T-helper 2 cell (primary cell): ENCODE measurements at places on chromosomes 2 and 18.
A peak's percentile ranks its signal among the peaks of the same experiment; 100 is the strongest.

- DNase-seq: no peak
Observed at GRCh38 chr2:62845256-62845655, 139.7 kb downstream of the EHBP1 start.

DNA sequence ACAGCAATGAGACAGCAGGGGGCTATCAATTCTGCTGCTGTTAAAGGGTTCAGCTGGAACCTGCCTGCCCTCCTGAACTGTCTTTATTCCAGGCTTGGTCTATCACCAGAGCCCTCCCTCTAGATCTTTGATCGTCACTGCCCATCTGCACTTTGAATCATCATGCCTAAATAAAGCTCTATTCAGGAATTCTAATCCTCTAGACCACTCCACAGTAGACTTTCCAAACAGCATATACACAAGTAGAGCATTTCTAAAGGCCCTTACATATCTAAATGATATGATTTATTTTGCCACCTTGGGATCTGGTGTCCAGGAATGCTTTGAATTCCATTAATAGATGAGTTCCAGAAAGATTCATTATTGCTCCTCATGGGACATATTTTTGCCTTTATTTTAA, 542.1 kb upstream of the SYT4 start:
- no peak for DNase-seq

GRCh38 chr2:2291500-2292260, 39.4 kb downstream of the MYT1L start:
- no peak for DNase-seq

- DNase-seq: no peak
Observed at GRCh38 chr2:240732911-240733622, 41.4 kb downstream of the AQP12A start.

- DNase-seq: no peak
Observed at GRCh38 chr2:80942766-80943165, 638.2 kb upstream of the LRRTM1 start.

DNA sequence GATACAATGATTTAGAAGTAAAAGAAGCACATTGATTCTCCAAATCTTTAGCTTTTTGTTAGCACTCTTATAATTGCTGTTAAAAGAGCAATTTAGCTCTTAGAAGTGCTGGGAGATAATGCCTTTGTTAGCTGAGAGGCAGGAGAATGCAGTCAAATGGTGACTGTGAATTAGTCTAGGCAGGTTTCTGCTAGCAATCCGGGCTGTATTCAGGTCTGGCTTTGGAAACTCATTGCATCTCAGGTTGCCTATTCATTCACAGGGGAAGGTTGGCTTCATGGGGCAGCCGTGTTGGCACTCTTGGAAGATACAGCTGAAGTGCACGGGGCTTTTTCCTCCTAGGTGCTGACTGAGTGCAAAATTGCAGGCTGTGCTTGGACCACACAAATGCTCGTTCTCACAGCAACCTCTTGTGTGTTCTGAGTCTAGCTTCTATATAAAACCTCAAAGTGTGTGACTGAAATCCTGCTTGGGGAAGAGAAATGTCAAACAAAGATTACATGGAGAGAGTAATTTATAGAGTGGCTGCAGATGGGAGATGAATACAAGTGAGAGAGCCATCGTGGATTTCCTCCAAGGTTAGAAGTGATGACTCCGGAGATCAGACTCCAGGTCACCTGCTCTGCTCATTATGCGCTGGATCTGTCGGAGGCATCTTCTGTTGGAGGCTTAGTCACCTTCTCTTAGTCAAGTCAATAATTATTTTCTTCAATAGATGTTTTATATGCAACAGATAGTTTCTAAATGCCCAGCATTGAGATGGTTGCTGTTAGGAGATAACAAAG, 167.8 kb downstream of the PMAIP1 start:
- no peak for DNase-seq

GRCh38 chr2:23200068-23200786, 184.8 kb upstream of the KLHL29 start:
- no peak for DNase-seq

GRCh38 chr2:98550165-98550564, 58.1 kb downstream of the COA5 start:
- DNase-seq: no peak

- DNase-seq: no peak
Observed at GRCh38 chr2:232388324-232388891, 9.9 kb downstream of the ALPP start.

DNA sequence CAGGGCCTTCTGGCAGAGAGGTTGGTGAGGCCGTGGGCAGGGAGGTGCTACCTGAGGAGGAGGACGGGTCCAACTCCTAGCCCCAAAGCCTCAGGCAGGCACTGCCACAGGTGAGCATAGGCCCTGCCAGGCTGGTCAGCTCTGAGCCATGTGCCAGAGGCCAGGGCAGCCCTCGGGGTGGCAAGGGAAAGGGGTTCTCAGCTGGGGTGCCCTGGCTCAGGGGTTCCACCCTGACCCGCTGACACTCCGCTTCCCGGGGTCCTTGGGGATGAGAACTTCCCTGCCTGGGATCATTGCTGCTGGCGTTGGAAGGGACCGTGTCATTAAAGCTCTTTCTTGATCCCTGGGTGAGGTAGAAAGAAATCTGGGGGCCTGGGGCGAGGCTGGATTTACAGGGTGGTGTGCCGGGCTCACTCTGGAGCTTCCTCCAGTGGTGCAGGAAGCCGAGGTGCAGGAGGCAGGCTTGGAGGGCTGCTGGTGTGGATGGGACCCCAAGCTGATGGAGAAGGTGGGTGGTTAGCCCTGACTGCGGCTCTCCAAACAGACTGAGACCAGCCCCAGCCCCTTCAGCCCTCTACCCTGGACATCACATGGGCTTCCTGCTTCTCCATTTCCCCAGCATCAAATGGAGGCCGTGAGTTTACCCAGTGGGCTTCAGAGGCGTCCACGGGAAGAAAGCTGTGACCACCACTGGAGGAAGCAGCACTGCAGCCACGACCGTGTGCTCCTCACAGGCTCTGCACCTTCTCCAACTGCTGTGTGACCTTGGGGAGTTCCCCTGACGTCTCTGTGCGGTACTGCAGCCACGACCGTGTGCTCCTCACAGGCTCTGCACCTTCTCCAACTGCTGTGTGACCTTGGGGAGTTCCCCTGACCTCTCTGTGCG, 295.2 kb downstream of the NDUFA10 start:
- DNase-seq: no peak

- no peak for DNase-seq
Observed at GRCh38 chr2:74301262-74301661, 42.0 kb downstream of the SLC4A5 start.

DNA sequence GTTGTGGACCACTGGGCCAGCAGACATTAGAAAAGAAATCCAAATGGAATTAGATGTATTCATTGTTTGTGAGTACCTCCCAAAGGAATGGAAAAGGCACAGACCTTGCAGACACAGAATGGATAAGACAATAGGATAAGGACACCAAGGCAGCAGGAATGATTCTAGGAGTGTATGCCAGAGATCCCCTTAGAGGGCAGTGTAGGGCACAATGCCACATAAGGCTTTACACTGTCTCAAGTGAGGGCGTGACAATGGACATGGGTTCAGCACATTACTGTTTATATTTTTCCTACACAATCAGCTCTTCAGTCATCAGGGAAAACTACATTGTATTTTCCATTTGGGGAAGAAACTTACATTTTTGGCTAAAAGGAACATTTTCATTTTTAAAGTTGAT, 250.9 kb downstream of the PTH2R start:
- DNase-seq: no peak

GRCh38 chr2:45283764-45284620, 274.7 kb upstream of the SIX2 start:
- no peak for DNase-seq

DNA sequence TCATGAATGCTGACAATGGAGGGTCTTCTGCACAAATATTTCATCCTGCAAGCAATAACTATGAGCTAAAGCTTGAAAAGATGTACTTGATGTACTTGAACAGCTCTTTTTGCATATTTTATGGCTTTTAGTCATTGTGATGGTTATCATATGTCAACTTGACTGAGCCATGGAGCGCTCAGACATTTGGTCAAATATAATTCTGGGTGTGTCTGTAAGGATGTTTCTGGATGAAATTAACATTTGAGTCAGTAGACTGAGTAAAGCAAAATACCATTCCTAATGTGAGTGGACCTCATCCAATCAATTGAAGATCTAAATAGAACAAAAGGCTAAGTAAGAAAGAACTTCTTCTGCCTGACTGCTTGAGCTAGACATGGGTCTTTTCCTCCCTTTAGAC, 509.0 kb downstream of the BCL11A start:
- DNase-seq: no peak

DNA sequence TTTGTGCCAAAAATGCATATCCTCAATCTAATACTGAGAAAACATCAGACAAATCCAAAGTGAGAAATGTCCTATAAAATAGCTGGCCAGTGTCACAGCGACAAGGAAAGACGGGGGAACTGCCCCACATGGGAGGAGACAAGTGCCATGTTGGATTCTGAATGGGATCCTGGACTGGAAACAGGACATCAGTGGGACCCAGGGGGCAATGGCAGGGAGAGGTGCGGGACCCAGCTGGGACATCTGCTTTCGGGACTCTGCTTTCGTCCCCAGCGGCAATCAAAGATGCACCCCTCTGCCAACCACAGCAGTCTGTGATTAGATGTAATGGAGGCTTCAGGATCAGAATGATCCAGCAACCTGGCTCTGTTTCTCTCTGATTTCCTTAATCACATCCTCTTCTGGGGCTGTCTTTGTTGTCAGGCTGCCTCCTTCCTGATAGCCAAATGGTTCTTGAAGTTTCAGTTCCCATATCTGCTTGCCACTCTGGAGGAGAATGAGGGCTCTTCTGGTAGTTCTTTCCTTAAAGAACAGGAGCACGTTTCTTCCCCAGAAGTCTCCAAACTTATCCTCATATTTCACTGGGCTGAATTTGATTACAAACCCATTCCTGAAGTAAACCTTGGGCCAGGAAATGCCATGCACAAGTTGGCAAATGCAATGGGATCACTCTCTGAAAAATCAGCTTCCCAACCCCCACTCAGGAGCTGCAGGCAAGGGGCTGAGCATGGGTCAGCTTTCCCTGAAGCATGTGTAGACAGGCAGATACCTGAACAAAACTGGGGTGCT, 13.6 kb upstream of the PROC start:
- DNase-seq: no peak

GRCh38 chr2:203400805-203401585, 72.8 kb downstream of the ABI2 start:
- no peak for DNase-seq

GRCh38 chr2:202574541-202574940, 60.2 kb upstream of the FAM117B start:
- no peak for DNase-seq

GRCh38 chr2:6957910-6958615, 40.9 kb downstream of the RNF144A start:
- DNase-seq: no peak

DNA sequence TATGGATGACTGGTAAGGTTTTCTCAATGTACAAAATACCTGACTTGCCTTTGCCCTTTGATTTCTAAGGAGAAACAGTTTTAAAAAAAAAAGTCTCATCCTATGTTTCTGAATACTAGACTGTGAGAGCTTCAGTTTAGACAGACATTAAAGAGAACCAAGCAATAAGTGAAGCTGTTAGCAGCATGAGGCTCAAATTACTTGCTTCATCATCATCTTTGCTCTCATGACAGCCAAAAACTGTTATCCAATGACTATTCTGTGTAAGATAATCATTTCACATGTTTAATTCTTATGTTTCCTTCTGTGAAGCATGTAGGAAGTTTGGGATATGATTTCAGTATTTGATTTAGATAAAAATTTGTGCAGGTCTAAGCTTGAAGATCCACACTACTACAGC, 129.2 kb downstream of the COMMD1 start:
- DNase-seq: no peak

GRCh38 chr18:9494778-9495331, 19.5 kb downstream of the RALBP1 start:
- no peak for DNase-seq

GRCh38 chr2:84217456-84217855, 241.6 kb downstream of the SUCLG1 start:
- DNase-seq: no peak

GRCh38 chr2:128280158-128280871, 38.4 kb downstream of the HS6ST1 start:
- DNase-seq: no peak

GRCh38 chr2:18837240-18837639, 247.9 kb upstream of the NT5C1B start:
- DNase-seq: no peak

DNA sequence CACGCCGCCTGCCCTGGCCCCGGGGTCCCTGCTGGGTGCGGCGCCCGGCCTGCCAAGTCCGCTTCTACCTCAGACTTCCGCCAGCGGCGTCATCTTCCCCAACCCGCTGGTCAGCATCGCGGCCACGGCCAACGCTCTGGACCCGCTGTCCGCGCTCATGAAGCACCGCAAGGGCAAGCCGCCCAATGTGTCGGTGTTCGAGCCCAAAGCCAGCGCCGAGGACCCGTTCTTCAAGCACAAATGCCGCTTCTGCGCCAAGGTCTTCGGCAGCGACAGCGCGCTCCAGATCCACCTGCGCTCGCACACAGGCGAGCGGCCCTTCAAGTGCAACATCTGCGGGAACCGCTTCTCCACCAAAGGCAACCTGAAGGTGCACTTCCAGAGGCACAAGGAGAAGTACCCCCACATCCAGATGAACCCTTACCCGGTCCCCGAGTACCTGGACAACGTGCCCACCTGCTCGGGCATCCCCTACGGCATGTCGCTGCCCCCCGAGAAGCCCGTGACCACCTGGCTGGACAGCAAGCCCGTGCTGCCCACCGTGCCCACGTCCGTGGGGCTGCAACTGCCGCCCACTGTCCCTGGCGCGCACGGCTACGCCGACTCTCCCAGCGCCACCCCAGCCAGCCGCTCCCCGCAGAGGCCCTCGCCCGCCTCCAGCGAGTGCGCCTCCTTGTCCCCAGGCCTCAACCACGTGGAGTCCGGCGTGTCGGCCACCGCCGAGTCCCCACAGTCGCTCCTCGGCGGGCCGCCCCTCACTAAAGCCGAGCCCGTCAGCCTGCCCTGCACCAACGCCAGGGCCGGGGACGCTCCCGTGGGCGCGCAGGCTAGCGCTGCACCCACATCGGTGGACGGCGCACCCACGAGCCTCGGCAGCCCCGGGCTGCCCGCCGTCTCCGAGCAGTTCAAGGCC, 13.7 kb downstream of the SALL3 start:
- DNase-seq: no peak

DNA sequence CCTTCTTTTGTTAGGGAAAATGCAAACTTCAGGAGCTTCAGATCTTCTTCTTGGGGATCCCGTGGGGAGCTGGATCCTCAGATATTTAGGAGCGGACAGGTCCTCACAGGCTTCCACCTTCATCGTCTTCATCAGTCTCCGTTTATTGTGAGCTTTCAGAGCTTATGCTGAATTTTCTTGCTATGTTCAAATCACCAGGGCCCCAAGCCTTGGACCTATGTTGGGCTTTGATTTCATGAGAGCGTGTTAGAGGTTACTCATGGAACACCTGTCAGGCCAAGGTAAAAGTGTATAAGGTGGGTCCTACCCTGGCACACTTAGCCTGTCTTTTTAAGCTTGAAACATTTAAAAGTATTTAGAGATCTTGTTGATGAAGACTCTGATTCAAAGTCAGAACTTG, 212.9 kb downstream of the FAM210A start:
- no peak for DNase-seq

- DNase-seq: no peak
Observed at GRCh38 chr2:75361486-75361885, 162.2 kb upstream of the TACR1 start.

- no peak for DNase-seq
Observed at GRCh38 chr2:233346930-233347329, 7.4 kb upstream of the DGKD start.

GRCh38 chr18:37634516-37634915, 68.9 kb upstream of the CELF4 start:
- DNase-seq: no peak

GRCh38 chr18:76491473-76491775, 3.6 kb downstream of the ZNF516 start:
- DNase-seq: peak; percentile 35
